ENCODE measurements at places on chromosomes 6 and 20.

DNA sequence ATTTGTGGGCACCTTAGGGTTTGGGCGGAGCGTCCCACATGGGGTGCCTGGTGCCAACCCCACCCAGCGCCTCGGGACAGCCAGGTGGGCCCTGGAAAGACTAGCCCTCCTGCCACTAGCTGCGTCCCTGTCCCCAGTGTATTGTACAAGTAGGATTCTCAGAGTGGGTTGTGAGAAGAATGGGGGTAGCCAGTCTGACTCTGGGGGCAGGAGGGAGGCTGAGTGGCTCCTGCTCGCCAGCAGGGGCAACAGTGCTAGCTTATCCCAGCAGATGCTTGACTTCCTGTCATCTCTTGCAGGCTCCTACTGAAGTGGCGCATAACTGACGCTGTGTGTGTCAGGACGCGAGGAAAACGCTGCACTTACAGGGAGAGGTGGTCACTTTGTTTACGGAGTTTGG lies 9.3 kb downstream of the PSMA7 start:
- DNase-seq = no peak

DNA sequence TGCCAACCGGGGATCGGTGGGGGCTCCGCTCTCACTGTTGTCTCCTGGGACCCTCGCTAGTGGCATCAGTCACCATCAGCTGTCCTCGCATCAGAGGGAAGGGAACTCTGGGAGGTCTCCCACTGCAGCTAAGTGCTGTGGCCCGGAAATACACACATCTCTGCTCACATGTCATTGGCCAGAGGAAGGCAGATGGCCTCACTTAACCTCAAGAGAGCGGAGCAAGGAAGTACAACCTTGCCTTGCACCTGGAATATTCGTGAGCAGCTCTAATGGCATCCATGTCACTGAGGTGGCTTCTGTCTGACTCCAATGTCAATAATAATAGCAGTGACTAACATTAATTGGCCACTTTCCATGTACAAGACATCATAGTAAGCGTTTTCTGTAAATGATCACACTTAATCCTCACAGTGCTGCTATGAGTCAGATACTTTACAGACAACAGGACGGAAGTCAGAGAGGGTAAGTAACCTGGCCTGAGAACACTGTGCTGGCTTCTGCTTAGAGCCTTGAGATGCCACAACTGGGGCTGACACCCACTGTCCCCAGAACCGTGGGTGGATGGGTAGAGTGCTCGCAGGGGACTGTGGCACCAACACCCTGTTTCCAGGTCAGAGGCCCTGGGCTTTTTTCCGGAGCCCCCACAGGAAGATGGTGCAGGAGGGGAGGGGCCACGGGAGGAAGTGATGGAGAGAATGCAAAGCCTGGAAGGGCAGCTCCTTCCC lies 6.0 kb downstream of the LHFPL5 start:
- no peak for DNase-seq

GRCh38 chr20:19706463-19706862 lies 51.6 kb upstream of the RIN2 start:
- no peak for DNase-seq

GRCh38 chr6:96861588-96861987 lies 24.3 kb upstream of the GPR63 start:
- no peak for DNase-seq

- DNase-seq = no peak
These were observed 855 bp upstream of the GFOD1 start for GRCh38 chr6:13488015-13488895.

DNA sequence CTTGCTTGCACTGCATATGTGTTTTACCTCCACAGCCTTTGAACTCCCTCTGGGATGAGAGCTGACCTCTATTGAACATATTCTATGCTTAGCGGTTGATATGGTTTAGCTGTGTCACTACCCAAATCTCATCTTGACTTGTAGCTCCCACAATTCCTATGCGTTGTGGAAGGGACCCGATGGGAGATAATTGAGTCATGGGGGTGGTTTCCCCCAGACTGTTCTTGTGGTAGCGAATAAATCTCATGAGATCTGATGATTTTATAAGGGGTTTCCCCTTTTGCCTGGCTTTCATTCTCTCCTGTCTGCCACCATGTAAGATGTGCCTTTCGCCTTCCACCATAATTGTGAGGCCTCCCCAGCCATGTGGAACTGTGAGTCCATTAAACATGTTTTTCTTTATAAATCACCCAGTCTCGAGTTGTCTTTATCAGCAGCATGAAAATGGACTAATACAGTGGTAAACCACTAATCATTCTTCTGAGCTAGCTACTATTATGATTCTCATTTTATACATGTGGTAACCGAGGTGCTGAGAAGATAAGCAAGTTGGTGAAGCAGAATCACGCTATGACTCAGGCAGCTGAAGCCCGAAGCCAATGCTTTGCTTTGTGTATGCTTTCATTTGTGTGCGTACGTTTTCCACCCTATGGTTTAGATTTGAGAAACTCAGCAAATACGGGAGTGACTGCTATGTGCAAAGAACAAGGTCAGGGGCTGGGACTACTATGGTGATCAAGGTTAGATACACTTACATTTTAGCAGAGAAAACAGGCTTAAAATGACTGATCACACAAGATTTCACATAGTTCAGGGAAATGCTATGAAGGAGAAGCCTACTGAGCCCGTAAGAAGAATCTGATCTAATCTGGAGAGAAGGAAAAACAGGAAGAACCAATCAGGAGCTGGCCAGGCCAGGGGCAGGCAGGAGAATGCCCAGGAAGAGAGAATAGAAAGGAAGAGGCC lies 363.5 kb downstream of the ESR1 start:
- peak; percentile 50 for DNase-seq

GRCh38 chr6:55064711-55065420 lies 109.4 kb upstream of the HCRTR2 start:
- DNase-seq = no peak

- no peak for DNase-seq
These were observed 8.8 kb downstream of the DLGAP4 start for GRCh38 chr20:36314734-36315544.

DNA sequence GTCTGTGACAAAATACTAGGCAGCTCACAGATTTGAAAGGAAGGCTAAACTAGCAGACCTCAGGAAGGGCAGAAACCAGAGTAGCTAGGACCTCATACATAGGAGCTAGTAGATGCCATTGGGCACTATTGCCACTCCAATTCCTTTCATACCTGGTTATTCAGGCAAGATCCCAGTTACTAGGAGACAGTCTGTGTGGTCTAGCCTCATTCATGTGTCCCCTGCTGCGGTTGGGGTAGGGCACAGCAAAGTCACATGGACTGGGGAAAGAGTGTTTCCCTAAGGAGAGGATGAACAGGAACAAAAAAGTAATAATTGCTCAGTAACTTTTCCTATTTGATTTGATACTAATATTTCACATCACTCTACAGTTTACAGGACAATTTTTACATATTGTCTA lies 204.6 kb upstream of the HEY2 start:
- DNase-seq = no peak

- no peak for DNase-seq
These were observed 151.2 kb downstream of the EDN3 start for GRCh38 chr20:59451641-59452040.

GRCh38 chr6:43020847-43021246 lies 576 bp upstream of the RRP36 start:
- DNase-seq = no peak

- peak; percentile 24 for DNase-seq
These were observed 2.0 kb downstream of the SPAG4 start for GRCh38 chr20:35617397-35618262.

- no peak for DNase-seq
These were observed 110.4 kb downstream of the MYB start for GRCh38 chr6:135291288-135292076.

DNA sequence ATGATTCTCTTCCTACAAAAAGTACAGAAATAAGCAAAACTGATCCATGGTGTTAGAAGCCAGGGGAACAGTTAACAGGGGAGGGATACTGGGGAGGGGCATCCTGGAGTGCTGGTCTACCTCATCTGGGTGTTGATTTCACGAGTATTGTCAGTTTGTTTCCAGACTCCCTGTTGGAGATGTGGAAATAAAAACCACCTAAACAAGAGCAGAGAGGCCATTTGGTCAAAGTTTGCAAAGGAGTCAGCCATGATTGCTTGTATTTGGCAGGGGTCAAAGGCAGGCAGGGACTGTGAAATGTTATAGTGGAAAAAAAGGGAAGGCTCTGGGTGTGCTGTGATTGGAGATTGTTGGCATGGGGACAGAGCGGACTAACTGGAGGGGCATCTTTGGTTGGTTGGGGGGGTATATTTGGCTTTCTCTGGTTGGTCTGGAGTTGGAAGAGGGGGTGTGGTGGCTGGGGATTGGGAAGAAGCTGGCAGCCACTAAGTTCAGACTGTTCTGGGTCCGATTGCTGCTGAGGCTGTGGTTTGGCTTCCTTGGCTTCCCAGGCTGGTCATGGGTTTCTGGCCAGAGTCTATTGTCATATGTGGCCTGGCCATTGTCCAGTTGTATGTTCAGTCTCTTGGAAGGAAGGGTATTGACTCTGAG lies 14.9 kb upstream of the PANK2 start:
- no peak for DNase-seq

DNA sequence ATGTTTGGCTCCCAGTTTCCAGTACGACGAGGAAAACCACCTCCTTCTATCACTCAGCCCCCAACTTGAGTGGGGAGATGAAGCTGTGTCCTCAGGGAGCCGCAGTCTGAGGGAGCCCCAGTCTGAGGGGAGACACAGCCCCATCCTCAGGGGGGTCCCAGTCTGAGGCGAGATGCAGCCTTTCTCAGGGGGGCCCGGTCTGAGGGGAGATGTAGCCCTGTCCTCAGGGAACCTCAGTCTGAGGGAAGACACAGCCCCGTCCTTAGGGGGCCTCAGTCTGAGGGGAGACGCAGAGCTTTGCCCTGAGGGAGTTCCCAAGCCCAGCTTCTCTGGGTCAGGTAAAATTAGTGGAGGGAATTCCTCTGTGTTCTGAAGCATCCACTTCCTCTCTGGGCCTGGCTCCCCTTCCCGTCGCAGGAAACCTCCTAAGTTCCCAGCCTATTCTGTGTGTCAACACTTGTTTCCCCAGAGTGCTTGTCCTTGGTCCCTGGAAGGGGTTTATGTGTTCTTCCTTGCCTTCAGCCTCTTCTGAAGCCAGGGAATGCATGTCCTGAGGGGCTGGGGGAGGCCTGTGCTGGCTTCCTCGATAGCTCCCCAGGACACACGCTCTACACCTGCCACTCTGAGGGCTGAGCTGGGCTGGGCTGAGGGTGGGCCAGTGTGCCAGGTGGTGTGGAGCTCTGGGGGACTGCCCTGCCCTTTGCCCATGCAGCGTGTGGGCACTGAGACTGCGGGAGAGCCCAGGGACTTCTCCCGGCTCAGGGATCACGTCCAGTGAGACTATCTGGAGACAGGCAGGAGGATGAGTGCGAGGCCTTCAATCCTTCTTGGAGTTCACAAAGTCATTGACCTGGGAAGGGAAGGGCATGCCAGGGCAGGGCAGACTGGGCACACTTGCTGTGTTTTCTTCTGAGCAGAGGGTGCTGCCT lies 55.4 kb downstream of the VEGFA start:
- no peak for DNase-seq

GRCh38 chr6:45613656-45614055 lies 235.9 kb upstream of the SUPT3H start:
- no peak for DNase-seq

- no peak for DNase-seq
These were observed 244.5 kb downstream of the MAFB start for GRCh38 chr20:40444516-40444915.
